CD4-positive, alpha-beta T cell (primary cell): ENCODE measurements at places on chromosomes 3 and 15. TPM values are rescaled to one million over a fixed set of nuclear protein-coding genes. Genes with fewer than 3 reads are reported as not detected.

GALNT15 gene
- total RNA-seq = not detected

FETUB gene
- total RNA-seq = not detected

GOLGA8K gene
- total RNA-seq = 0.69 TPM

DPPA2 gene
- total RNA-seq = not detected

MEGF11 gene
- total RNA-seq = not detected

SYNPR gene
- total RNA-seq = not detected

DIPK2A gene
- 17.5 TPM for total RNA-seq

GOLGA8G gene
- total RNA-seq = not detected

CCR9 gene
- total RNA-seq = 7.4 TPM

SERINC4 gene
- 0.36 TPM for total RNA-seq

SH2D7 gene
- not detected for total RNA-seq

SLC9C1 gene
- not detected for total RNA-seq

CEP152 gene
- 6.3 TPM for total RNA-seq

PP2D1 gene
- not detected for total RNA-seq

DNA sequence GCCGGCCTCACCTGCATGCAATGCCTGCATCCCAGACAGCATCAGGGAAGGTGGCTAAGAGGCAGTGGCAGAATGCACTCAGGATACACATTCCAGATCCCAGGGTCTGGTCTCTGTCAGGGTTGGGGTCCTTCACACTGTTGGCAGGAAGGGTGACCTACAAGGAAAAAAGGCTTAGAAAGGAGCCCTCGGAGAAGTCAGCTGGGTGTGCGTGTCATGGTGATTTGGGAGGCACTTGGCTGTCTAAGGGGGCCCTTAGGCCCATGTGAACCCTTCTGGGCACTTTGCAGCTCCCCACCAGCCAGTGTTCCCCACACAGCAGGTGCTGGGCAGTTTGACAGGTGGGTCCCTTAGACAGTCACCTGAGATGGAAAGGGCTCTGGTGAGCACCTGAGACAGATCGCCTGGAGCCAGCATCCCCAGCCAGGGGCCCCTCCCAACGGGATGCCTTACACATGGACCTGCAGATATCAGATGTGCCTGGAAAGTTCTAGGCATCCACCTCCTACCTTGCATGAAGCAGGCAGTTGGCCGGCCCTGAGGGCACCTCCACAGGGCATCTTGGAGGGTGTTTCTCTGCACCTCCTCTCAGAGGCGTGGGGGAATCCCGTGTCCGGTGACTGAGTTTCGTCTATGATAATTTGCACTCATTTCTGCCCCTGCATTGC is 131.6 kb downstream of the LRRK1 start:
- no peaks in the 10 kb centered on the region for H3K36me3 ChIP-seq
- H3K27ac ChIP-seq = no peak overlapping the region
- peaks cover 3% of the 10 kb centered on the region for H3K27me3 ChIP-seq
- H3K4me1 ChIP-seq = no peaks in the 10 kb centered on the region
- no peak for DNase-seq
- no peak overlapping the region for H3K4me3 ChIP-seq

DNA sequence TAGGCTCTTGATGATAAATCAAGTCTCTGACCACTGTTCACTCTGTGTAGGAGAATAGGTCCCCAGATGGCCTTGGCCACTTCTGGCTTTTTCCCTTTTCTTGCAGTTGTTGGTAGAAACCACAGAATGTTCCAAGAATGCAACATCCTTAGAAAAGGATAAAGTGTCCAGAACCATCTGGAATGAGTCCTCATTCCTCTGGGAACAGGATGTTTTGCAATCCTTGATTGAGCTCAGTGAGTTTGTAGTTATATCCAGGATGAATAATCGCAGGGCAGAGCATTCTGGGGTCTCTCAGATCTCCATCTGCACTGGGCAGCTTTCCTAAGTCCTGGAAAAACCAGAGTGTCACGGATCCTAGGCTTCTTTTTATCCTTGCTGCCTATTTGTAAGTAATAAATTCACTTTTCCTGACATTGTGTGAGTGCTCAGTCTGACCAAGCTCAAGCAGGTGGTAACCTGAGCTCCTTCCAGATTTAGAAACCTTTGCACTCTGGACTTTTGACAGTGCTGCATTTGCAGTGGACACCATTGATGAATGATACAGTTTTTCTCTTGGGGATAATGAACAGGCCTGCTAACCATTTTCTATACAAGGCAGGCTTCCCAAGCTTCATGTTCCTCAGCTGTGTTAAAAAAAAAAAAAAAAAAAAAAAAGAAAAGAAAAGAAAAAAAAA is 1028.6 kb downstream of the OTOL1 start:
- no peak overlapping the region for H3K4me3 ChIP-seq
- H3K36me3 ChIP-seq = no peaks in the 10 kb centered on the region
- no peak overlapping the region for H3K27ac ChIP-seq
- H3K27me3 ChIP-seq = no peaks in the 10 kb centered on the region
- H3K4me1 ChIP-seq = no peaks in the 10 kb centered on the region
- no peak for DNase-seq

DNA sequence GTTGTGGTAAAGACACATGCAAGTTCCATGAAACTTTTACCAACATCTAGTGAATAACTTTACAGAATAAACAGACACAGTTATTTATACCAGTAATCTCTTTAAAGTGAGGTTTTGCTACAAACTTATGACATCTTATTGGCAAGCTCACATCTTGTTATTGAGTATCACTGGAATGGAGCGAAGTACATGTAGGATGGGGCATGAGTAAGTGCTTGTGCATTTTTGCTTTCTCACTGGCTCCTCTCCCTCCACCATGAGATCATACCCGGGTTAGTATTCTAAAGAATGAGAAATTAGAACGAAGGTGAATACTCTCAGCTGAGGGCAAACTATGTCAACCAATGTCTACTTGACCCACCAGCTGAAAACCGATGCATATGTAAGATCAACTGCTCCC is 193.3 kb upstream of the ZNF717 start:
- H3K4me3 ChIP-seq = no peak overlapping the region
- no peaks in the 10 kb centered on the region for H3K36me3 ChIP-seq
- H3K4me1 ChIP-seq = no peaks in the 10 kb centered on the region
- H3K27me3 ChIP-seq = no peaks in the 10 kb centered on the region

- peaks cover 4% of the 10 kb centered on the region for H3K4me1 ChIP-seq
- H3K27me3 ChIP-seq = peaks cover 28% of the 10 kb centered on the region
- no peak overlapping the region for H3K4me3 ChIP-seq
Measured at GRCh38 chr15:32035285-32035684, 5.0 kb downstream of the CHRNA7 start.

- no peak for DNase-seq
- peaks cover 2% of the 10 kb centered on the region for H3K27me3 ChIP-seq
- H3K4me3 ChIP-seq = no peak overlapping the region
- no peaks in the 10 kb centered on the region for H3K36me3 ChIP-seq
Measured at GRCh38 chr15:33304924-33305323, 5.8 kb upstream of the RYR3 start.

DNA sequence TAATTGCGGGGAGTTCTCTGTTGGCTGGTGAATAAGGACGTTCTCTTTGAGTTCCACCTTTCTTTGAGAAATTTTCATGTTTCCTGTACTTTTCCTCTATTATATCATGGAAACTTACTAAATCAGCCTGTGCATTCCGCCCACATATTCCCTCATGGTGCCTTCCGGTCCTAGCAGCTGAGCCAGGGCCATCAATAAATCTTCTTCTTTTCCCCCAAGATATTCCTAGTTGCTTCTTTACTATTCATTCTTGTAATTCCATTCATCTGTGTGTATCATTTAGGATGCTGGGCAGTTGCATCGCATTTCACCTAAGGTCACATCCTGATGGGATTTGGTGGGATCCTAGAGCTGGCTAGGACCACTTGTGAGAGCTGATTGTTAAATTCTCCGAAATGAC is 139.2 kb downstream of the RBMS3 start:
- DNase-seq = no peak
- H3K36me3 ChIP-seq = no peaks in the 10 kb centered on the region
- no peaks in the 10 kb centered on the region for H3K4me1 ChIP-seq
- H3K27ac ChIP-seq = no peak overlapping the region
- no peak overlapping the region for H3K4me3 ChIP-seq

- no peaks in the 10 kb centered on the region for H3K4me1 ChIP-seq
- H3K27ac ChIP-seq = no peak overlapping the region
- H3K36me3 ChIP-seq = no peaks in the 10 kb centered on the region
- no peaks in the 10 kb centered on the region for H3K27me3 ChIP-seq
- no peak for DNase-seq
Measured at GRCh38 chr15:35320158-35320780, 225.7 kb downstream of the DPH6 start.

DNA sequence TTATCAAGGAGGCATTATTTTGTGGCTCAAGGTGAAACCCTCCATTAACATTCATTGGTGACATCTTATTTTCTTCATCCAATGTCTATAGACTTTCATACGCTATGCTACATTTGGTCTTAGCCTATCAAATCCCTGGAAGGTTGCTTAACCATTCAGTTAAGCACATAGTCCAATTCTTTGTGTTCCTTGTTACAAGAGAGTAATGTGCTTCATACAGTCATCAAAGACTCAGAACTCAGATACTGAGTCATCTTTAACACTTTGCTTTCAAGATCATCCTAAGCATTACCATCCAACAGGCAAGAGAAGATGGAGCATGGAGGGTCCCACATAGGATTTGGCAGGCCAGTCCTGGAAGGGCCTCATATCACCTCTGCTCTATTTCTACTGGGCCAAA is 1202.1 kb downstream of the ROBO1 start:
- DNase-seq = no peak
- no peak overlapping the region for H3K4me3 ChIP-seq
- no peak overlapping the region for H3K27ac ChIP-seq
- no peaks in the 10 kb centered on the region for H3K36me3 ChIP-seq
- no peaks in the 10 kb centered on the region for H3K4me1 ChIP-seq

GRCh38 chr3:122451371-122451770 is 35.5 kb upstream of the WDR5B start:
- peaks cover 60% of the 10 kb centered on the region for H3K36me3 ChIP-seq
- H3K4me3 ChIP-seq = no peak overlapping the region
- H3K4me1 ChIP-seq = no peaks in the 10 kb centered on the region
- H3K27me3 ChIP-seq = no peaks in the 10 kb centered on the region
- DNase-seq = no peak

DNA sequence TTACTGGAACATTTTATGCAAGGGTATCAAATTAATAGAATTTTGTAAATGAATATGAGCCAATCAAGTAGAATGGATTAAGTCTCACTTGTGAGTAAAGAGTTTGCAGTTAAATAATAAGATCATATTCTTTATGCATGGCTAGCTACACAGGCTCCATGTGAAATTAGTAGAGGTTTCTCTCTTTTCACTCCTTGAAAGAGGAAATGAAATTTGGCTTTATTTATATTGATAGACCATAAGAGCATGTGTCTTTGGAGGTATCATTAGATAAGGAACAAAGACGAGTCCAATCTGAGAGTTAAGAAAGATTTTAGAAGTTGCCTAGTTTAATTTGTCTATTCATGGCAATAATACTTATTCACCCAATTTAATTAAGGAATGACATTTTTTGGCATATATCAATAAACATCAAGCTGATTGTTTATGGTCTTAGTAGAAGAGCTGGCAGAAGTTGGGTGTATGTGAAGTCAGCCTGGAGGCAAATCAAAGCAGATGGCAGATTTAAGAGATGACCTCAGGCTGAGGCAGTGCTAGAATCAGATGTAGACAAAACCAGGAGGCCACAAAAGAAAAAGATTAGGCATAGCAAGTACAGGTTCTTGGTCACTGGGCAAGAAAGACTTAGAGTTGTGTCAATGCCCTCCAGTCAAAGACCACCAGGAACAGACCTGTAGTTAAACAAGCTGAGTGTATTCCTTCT is 406.5 kb upstream of the ARHGEF26 start:
- no peaks in the 10 kb centered on the region for H3K36me3 ChIP-seq
- no peaks in the 10 kb centered on the region for H3K4me1 ChIP-seq
- H3K27ac ChIP-seq = no peak overlapping the region
- no peaks in the 10 kb centered on the region for H3K27me3 ChIP-seq
- DNase-seq = no peak

DNA sequence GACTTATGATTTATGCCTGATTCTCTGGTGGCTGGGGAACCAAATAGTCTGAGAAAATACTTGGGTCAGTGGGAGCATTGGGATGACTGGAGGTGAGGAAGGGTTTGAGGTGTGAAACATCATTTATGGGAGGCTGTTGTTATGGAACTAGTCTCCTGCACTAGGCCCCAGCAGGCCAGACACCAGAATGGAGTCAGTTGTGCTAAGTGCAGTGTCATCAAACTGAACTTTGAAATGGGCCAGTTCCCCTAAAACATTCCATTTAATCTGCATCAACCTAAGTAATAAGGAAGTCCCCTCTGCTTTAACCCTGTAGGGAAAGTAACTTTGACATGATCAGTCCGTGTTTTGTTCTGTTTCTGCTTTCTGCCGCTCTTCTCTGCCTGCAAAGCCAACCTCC is 44.9 kb upstream of the KLHL25 start:
- H3K27ac ChIP-seq = no peak overlapping the region
- no peaks in the 10 kb centered on the region for H3K36me3 ChIP-seq
- no peaks in the 10 kb centered on the region for H3K27me3 ChIP-seq
- no peak overlapping the region for H3K4me3 ChIP-seq
- no peak for DNase-seq
- H3K4me1 ChIP-seq = peaks cover 10% of the 10 kb centered on the region

DNA sequence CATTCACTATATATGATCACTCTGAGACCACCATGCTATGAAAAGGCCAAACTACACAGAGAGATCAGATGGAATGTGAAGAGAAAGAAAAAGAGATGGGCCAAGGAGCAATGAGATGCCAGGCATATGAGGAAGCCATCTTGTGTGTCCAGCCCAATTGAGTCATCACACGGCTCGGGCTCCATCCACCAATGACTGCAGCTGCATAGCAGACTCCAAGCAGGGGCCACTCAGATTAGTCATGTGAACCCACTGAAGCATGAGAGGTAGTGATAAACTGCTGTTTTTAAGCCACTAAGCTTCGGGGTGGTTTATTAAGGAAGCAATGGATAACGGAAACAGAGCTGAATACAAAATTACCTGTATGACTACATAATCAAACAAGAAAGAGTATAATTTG is 185.9 kb downstream of the SUCLG2 start:
- peaks cover 15% of the 10 kb centered on the region for H3K36me3 ChIP-seq
- no peak for DNase-seq

GRCh38 chr3:66482018-66482404 is 18.8 kb downstream of the LRIG1 start:
- H3K27me3 ChIP-seq = no peaks in the 10 kb centered on the region
- no peak overlapping the region for H3K27ac ChIP-seq
- peak overlapping the region; percentile 10 for H3K4me3 ChIP-seq
- no peaks in the 10 kb centered on the region for H3K36me3 ChIP-seq
- no peak for DNase-seq

DNA sequence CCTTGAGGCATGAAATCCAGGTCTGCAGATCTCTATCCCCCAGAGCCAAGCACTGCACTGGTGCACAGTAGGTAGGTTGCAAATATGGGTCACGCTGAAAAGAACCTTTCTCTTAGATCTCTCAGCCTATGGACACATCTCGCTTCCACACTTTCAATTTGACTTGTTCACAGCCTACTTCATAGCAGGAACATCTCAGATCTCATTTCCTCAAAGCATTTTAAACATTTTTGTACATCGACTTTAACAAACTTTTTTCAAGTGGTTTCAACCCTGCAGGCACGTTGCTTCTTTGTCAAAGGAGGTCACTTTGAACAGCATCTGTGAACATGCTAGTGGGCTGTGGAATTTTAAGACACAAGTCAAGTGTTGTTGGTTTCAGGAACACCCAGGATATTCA is 76.0 kb downstream of the SLC12A8 start:
- no peak overlapping the region for H3K4me3 ChIP-seq
- H3K27me3 ChIP-seq = no peaks in the 10 kb centered on the region
- H3K27ac ChIP-seq = no peak overlapping the region
- no peaks in the 10 kb centered on the region for H3K36me3 ChIP-seq
- no peak for DNase-seq

- no peak overlapping the region for H3K4me3 ChIP-seq
- no peaks in the 10 kb centered on the region for H3K27me3 ChIP-seq
- H3K4me1 ChIP-seq = no peaks in the 10 kb centered on the region
- no peak overlapping the region for H3K27ac ChIP-seq
Measured at GRCh38 chr3:147218965-147219364, 187.4 kb downstream of the ZIC4 start.
